A549 treated with Hydrocortisone at 1 μM for 4 hours (cell line): ENCODE measurements at places on chromosomes 5 and 9. TPM values are rescaled to one million over a fixed set of nuclear protein-coding genes. Genes with fewer than 3 reads are reported as not detected.

Gene CORO2A
- 0.99 to 2.1 TPM (median 1.6 TPM) in 5 replicates for total RNA-seq

Gene ADAMTS2
- total RNA-seq = 0.05 to 0.10 TPM (median 0.09 TPM) in 4 of 5 replicates, not detected in the other

Gene ANKRA2
- 9.2 to 13.1 TPM (median 11.7 TPM) in 5 replicates for total RNA-seq

Gene RASEF
- 6.5 to 7.4 TPM (median 6.7 TPM) in 5 replicates for total RNA-seq

Gene TJP2
- 3.4 to 5.5 TPM (median 4.9 TPM) in 5 replicates for total RNA-seq

Gene INSL4
- 13.9 to 17.9 TPM (median 16.5 TPM) in 5 replicates for total RNA-seq

Gene ZNF484
- total RNA-seq = 1.6 to 3.0 TPM (median 2.3 TPM) in 5 replicates

Gene HAPLN1
- total RNA-seq = not detected in 5 replicates

Gene ALDH7A1
- total RNA-seq = 70.1 to 76.7 TPM (median 72.0 TPM) in 5 replicates

Gene CENPH
- 26.0 to 31.0 TPM (median 28.8 TPM) in 5 replicates for total RNA-seq

Gene PHF24
- total RNA-seq = 0.09 to 0.31 TPM (median 0.14 TPM) in 5 replicates

Gene ERBIN
- 18.3 to 43.0 TPM (median 23.0 TPM) in 5 replicates for total RNA-seq

Gene NUDT12
- 1.3 to 2.2 TPM (median 1.9 TPM) in 5 replicates for total RNA-seq

Gene NDFIP1
- 46.6 to 55.4 TPM (median 50.0 TPM) in 5 replicates for total RNA-seq

Gene IFNA2
- total RNA-seq = not detected in 5 replicates

Gene ACOT12
- total RNA-seq = 0.05 TPM in 1 of 5 replicates, not detected in the others
